ENCODE measurements at places on chromosomes 16 and 17. TPM values are rescaled to one million over a fixed set of nuclear protein-coding genes. Genes with fewer than 3 reads are reported as not detected.

DNA sequence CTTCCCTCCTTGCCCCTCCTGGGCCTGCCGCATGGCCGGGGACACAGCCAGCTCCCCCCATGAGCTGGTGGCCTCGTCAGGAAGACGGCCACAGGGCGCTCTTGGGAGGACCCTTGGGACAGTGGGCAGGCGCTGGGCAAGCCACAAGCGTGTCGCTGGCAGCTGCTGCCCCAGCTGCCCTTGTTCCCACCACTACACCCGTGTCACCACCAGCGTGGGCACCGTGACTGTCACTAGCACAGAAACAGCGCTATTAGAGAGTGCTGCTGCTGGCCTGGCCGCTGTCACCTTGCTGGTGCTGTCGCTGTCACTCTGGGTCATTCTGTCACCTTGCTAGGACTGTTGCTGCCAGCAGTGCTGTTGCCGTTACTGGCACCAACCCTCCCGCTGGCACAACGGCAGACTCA, 47.2 kb downstream of the ZFPM1 start:
- no peak overlapping the region for H3K27ac ChIP-seq

- no peaks in the 10 kb centered on the region for H3K36me3 ChIP-seq
- H3K27ac ChIP-seq: no peak overlapping the region
- H3K4me3 ChIP-seq: no peak overlapping the region
- H3K4me1 ChIP-seq: no peaks in the 10 kb centered on the region
- DNase-seq: no peak
Observed at GRCh38 chr17:79622122-79622601, 11.3 kb upstream of the RBFOX3 start.

DNA sequence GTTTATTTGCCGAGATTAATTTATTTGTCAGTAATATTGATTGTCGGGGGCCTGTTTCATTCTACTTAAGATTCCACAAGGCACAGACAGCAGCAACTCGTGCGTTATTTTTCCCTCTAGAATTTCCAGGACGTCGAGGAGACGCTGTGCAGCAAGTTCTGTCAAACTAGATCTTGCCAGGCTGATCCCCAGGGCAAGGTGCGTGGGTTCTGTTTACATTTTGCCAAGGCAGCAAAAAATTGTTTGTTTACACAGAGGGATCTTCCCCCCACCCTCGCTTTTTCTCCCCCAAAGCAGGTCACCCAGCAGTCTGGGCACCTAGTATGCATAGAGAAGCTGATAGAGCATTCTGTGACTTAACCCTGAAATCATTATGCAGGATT, 111.4 kb downstream of the IRX3 start:
- no peaks in the 10 kb centered on the region for H3K36me3 ChIP-seq
- H3K4me3 ChIP-seq: no peak overlapping the region
- no peak overlapping the region for H3K27ac ChIP-seq
- peaks cover 38% of the 10 kb centered on the region for H3K27me3 ChIP-seq
- no peak for DNase-seq

DNA sequence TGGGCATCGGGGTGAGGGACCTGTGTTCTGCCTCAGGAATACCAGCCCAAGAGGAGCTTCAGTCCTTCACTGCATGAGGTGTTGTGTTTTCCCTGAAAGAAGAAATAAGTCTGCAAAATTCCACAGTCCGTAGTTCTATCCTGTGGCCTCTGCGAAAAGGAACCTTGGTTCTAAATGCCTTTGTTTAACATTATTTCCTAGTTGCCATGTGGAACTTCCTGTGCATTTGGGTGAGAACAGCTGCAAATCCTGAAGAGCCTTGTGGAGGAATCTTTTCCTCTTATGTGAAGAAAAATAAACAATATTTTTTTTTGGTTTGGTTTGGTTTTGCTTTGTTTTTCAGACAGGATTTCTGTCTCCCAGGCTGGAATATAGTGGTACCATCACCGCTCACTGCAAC, 9.8 kb downstream of the PSKH1 start:
- no peak for DNase-seq
- H3K4me1 ChIP-seq: peaks cover 22% of the 10 kb centered on the region
- H3K27ac ChIP-seq: no peak overlapping the region
- H3K27me3 ChIP-seq: no peaks in the 10 kb centered on the region
- H3K4me3 ChIP-seq: no peak overlapping the region
- H3K36me3 ChIP-seq: no peaks in the 10 kb centered on the region

DNA sequence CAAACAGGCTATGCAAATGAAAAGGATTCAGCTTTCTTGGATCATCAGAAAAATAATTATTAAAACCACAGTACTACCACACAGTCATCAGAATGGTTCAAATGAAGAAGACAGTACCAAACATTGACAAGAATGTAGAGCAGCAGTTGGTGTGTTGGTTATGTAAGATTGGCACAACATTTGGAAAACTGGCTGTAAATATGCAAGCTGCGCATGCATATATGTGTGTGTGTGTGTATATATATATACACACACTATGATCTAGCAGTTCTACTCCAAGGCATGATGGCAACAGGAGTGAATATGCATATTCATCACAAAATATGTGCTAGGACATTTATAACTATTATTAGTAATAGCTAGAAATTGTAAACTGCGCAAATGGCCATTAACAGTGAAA, 34.4 kb upstream of the PHAF1 start:
- no peak for DNase-seq
- no peaks in the 10 kb centered on the region for H3K36me3 ChIP-seq
- no peaks in the 10 kb centered on the region for H3K27me3 ChIP-seq
- H3K27ac ChIP-seq: no peak overlapping the region
- peaks cover 4% of the 10 kb centered on the region for H3K4me1 ChIP-seq

GRCh38 chr17:44677136-44677535, 12.4 kb downstream of the CCDC43 start:
- H3K4me1 ChIP-seq: no peaks in the 10 kb centered on the region
- H3K36me3 ChIP-seq: peaks cover 21% of the 10 kb centered on the region
- no peak overlapping the region for H3K4me3 ChIP-seq
- H3K27me3 ChIP-seq: no peaks in the 10 kb centered on the region
- no peak overlapping the region for H3K27ac ChIP-seq

DNA sequence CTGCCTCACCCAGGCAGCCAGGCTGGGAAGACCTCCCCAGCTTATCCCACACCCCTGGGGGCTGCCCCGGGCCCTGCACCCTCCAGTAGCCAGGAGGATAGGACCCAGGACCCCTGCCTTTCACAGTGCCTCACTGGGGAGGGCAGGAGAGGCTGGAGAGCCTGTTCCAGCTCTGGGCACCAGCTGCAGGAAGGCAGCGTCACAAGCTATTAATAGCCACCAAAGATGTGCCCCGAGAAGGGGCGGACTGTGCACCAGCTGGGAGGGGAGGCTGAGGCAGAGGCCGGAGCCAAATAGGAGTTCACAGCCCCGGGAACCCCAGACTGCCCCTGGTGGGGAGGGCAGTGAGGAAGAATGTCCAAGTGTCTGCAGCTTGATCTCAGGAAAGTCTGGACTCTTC, 8.8 kb downstream of the SBK1 start:
- no peaks in the 10 kb centered on the region for H3K4me1 ChIP-seq
- H3K27me3 ChIP-seq: no peaks in the 10 kb centered on the region
- no peak overlapping the region for H3K4me3 ChIP-seq
- no peak overlapping the region for H3K27ac ChIP-seq
- no peak for DNase-seq

DNA sequence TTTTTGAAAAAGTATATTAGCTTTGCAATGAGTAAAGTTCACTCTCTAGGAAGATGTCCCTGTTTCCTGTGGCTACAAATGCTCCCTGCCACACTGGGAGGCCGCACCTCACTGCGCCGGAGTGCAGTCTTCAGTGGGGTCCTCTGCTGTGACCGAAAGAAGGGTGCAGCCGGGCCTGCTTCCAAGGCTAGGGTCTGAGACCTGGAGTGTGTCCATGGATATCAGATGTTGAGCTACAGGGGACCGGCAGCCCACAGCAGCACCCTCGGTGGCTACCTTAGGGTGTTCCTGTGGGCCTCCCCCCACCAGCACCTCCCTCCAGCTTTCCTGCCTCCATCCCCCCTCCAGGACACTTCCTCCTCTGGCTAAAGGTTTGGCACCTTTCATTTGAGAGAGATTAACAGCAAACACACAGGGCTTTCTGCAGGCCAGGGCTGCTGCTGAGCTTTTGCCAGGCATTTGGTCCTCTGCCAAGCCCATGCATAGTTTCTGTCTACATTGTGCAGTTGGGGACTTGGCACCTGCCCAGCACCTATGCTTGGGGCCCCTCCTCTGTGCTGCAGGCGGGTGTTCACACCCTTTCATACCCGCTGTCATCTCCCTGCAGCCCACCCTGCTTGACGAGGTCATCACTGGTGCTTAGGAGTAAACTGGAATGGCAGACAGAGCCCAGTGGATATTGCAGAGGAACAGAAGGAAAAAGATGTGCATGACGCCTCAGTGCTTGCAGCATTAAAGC, 33.8 kb upstream of the CRISPLD2 start:
- no peaks in the 10 kb centered on the region for H3K4me1 ChIP-seq
- H3K4me3 ChIP-seq: no peak overlapping the region
- no peak for DNase-seq
- H3K27me3 ChIP-seq: no peaks in the 10 kb centered on the region
- H3K27ac ChIP-seq: no peak overlapping the region

- no peak for DNase-seq
- no peaks in the 10 kb centered on the region for H3K4me1 ChIP-seq
- H3K4me3 ChIP-seq: no peak overlapping the region
- no peaks in the 10 kb centered on the region for H3K36me3 ChIP-seq
- H3K27ac ChIP-seq: no peak overlapping the region
Observed at GRCh38 chr16:52471650-52472370, 75.1 kb downstream of the TOX3 start.

DNA sequence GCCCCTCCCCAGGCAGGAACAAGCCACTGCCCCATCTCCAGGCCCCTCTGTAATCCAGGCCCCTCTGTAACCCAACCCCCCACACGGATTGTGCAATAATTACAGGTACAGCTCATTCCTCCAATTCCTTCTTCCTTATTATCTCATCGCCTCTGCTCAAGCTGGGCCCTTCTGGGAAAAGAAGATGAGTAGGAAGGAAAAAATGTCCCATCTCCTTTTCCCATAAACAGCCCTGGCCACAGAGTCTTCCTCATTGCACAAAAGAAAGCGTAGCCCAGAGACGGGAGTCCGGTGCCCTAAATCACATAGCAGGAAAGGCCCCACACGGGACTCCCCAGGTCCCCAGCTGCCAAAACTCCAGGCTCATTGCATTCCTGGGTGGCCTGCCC, 3.6 kb upstream of the LITAFD start:
- peaks cover 6% of the 10 kb centered on the region for H3K4me1 ChIP-seq
- no peaks in the 10 kb centered on the region for H3K27me3 ChIP-seq
- H3K4me3 ChIP-seq: no peak overlapping the region
- DNase-seq: no peak
- no peak overlapping the region for H3K27ac ChIP-seq
- no peaks in the 10 kb centered on the region for H3K36me3 ChIP-seq

- H3K36me3 ChIP-seq: no peaks in the 10 kb centered on the region
- H3K27me3 ChIP-seq: no peaks in the 10 kb centered on the region
- no peak overlapping the region for H3K27ac ChIP-seq
Observed at GRCh38 chr16:56787167-56787566, 57.2 kb downstream of the NUP93 start.

GRCh38 chr16:9658164-9658563, 524.1 kb downstream of the GRIN2A start:
- H3K27ac ChIP-seq: no peak overlapping the region
- no peak overlapping the region for H3K4me3 ChIP-seq
- no peaks in the 10 kb centered on the region for H3K4me1 ChIP-seq
- H3K27me3 ChIP-seq: peaks cover 12% of the 10 kb centered on the region
- no peak for DNase-seq

GRCh38 chr16:57379579-57379978, 7.3 kb downstream of the CX3CL1 start:
- no peak for DNase-seq
- H3K36me3 ChIP-seq: no peaks in the 10 kb centered on the region
- H3K27ac ChIP-seq: no peak overlapping the region
- no peak overlapping the region for H3K4me3 ChIP-seq
- peaks cover 4% of the 10 kb centered on the region for H3K27me3 ChIP-seq

DNA sequence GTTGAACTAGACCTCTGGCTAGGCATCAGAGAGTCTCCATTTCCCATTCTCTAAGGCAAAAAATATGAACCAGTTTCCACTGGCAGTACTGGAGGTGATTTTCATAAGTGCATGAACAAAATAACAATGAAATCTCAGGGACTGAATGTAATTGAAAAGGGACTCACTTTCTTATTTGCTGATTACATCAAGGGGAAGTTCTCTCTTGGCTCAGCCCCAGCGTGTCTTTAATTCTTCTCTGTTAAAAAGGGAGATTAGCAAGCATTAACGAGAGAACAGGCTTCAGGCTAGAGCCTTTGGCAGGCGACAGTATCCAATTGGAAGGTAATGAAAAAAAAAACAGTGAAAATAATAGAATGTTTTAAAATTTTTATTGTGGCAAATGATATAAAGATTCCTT, 34.0 kb upstream of the ADAMTS18 start:
- no peak overlapping the region for H3K27ac ChIP-seq
- H3K27me3 ChIP-seq: peaks cover 20% of the 10 kb centered on the region
- no peak for DNase-seq
- no peaks in the 10 kb centered on the region for H3K4me1 ChIP-seq

GRCh38 chr17:1920948-1921351, 91.1 kb downstream of the RPA1 start:
- no peak overlapping the region for H3K27ac ChIP-seq
- no peaks in the 10 kb centered on the region for H3K36me3 ChIP-seq

- no peak overlapping the region for H3K4me3 ChIP-seq
- DNase-seq: no peak
- no peaks in the 10 kb centered on the region for H3K36me3 ChIP-seq
Observed at GRCh38 chr17:80998118-80998747, 6.6 kb downstream of the CHMP6 start.

Gene FOXN1
- polyA plus RNA-seq: not detected

Gene TNFRSF17
- polyA plus RNA-seq: 43.9 TPM

Gene IGFBP4
- 38.1 TPM for polyA plus RNA-seq

Gene ITGAL
- polyA plus RNA-seq: 23.2 TPM

Gene MYH3
- polyA plus RNA-seq: not detected

Gene TAC4
- not detected for polyA plus RNA-seq

Gene WNK4
- not detected for polyA plus RNA-seq

Gene CDH13
- 0.04 TPM for polyA plus RNA-seq

Measured in naive B cell (primary cell).